Aorta (tissue), 5 donors: ENCODE measurements at places on chromosomes 13 and 19. TPM values are rescaled to one million over a fixed set of nuclear protein-coding genes. Genes with fewer than 3 reads are reported as not detected.

- no peak for DNase-seq
Measured at GRCh38 chr13:97521726-97522125, 87.8 kb downstream of the RAP2A start.

The ETV2 gene
- 1.2 TPM for total RNA-seq

The AKAP8 gene
- 35.3 TPM for total RNA-seq

The SDHAF1 gene
- total RNA-seq, result 11.6 TPM

The SWSAP1 gene
- total RNA-seq, result 1.7 TPM

DNA sequence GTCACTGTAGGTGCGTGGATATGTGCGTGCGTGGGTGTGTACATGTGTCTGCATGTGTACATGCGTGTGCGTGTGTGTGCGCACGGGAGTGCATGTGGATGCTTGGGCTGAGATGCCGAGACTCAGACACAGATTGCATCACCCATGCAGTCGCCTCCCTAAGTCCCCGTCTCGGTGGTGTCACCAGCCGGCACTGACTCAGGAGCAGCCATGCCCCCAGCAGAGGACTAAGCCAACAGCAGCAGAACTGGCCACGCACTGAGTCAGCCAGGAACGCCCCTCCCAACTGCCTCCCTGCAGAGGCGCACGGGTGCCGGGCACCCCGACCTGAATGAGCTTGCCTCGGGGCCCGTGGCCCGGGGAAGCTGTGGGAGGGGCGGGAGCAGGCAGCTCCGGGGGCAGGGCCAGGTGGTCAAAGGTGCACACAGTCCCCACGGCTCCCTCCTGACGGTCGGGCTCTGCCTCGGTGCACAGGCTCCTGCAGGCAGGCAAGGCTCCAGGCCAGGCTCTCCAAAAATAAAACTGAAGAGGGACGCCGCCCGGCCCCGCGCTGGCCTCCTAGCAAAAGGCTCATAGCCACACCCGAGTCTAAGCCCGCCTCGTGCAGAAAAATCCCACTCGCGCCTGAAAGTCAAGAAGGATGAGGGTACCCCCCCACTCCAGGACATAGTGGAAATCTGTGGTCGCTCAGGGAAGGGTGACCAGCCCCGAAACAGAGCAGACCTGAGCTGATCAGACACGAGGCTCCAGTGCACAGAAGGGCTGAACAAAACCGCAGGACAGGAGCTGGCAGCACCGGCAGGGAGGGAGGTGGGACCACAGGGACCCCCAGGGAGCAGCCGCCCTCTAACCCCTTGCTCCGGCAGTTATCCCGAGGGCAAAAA is 49.2 kb downstream of the GADD45B start:
- peak; percentile 87 for DNase-seq

DNA sequence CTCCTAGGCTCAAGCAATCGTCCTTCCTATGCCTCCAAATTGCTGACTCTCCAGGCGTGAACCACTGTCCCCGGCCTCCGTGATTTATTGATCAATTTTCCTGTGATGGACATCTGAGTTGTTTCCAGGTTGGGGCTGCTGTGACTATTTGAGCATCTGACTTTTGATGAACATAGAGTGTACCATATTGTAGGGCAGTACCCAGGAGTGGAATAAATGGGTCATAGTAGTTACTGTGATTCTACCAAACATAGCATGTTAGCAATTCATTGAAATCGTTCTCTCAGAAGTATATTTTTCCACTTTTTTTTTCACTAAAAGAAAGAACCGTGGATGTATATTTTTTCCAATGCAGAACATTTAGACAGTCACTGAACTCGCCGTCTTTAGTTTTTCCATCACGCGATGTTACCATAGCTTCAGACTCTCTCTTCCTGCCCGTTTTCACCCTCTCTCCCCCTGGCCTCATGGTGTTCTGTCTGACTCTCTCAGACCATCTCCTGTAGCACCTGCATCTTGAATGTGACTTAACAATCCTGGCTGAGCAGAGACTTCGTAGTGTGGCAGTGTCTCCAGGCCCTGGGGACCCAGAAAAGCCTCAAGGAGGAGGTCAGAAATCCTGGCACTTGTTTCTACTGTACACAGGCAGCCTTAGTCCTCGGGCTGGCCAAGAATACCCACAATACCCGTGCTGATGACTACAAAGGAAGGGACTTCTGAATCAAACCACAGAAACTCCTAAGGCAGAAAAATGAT is 3.2 kb upstream of the RASGRP4 start:
- no peak for DNase-seq

DNA sequence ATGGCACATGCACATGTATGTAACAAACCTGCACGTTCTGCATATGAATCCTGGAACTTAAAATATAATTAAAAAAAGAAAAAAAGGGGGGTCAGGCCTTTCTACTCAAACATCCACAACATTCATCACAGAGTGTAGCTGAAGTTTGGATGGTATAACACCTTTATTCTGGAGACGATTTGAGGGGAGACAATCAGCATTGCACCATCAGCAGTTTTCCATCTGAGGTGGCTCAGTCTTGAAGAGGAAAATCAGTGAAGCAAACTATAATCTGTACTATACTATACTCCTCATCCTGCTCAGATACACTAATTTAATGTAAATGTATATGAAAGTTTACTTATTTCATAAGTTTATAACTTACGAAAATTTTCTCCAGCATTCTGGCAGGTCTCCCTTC is 969.7 kb downstream of the SLITRK1 start:
- DNase-seq, result no peak

DNA sequence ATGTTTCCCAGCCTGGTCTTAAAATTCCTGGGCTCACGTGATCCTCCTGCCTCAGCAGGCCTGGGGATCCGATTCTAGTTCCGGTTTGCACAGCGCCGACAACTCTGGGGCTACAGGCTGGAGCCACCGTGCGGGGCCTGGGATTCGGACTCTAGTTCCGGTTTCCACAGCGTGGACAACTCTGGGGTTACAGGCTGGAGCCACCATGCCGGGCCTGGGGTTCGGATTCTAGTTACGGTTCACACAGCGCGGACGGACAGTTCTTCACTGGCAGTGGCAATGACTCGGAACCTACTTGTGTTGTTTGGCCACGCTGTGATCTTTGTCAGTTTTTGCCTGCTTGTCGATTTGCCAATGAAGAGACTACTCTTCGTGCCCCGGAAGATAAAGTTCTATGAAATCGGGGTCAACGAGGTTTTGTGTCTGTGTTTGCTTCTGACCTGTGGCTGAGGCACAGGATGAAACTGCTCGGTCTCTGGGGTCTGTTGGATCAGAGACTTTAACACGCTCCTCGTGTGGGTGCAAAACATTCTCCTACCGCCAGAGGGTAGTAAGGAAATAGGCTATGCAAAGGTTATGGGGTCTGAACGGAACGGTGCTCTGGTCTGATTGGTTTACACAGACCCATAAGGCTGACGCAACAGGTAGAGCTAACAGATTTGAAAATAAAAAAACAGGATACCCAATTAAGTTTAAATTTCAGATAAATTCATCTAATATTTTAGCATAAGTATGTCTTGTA is 12.1 kb upstream of the ZSCAN1 start:
- DNase-seq, result peak; percentile 66

- DNase-seq, result no peak
Measured at GRCh38 chr13:25980255-25980654, 71.6 kb downstream of the SHISA2 start.

The CD177 gene
- total RNA-seq, result 6.0 TPM

The ZNF471 gene
- total RNA-seq, result 11.0 TPM

The SLC5A5 gene
- not detected for total RNA-seq

DNA sequence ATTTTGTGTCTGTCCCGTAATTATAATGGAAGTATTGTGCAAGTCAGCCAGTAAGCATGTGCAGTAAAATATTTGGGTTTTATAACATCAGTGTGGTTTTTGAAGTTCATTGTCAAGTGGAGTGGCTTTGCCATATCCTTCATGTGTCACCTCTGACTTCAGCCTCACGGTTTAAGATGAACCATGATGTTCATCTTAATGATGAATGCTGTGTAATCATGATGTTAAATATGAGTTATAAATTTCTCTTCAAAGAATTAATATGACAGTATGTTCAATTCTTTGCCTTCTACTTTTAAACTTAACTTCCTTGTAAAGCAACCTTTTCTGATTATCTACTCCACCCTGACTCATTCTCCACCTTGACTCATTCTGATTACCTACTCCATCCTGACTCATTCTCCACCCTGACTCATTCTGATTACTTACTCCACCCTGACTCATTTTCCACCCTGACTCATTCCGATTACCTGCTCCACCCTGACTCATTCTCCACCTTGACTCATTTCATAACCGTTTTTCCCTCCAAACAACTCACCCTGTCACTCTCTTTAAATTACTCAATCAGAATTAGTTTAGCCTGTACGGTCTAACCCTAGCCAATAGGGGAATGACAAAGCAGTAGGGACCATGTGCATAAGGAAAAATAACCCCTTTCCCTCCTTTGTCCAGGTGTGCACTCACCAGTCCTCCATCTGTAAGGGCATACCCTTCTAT is 50.3 kb upstream of the ANKRD10 start:
- DNase-seq, result no peak

DNA sequence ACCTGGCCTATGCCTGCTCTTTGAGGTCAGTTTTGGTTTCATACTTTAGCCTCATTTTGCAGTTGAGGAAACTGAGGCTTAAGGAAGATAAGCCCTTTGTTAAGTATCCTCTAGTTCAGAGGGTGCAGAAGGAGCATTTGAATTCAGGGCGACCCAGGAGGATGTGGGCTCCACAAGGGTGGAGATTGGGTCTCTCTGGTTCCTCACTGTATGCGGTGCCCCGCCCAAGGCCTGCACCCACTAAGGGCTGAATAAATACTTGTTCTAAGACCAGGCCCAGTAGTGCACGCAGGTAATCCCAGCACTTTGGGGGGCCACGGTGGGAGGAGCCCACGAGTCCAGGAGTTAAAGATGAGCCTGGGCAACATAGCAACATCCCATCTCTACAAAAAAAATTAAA is 768 bp upstream of the SLC44A2 start:
- DNase-seq, result no peak

GRCh38 chr19:51509823-51510660 is 8.4 kb upstream of the SIGLEC12 start:
- DNase-seq, result no peak

DNA sequence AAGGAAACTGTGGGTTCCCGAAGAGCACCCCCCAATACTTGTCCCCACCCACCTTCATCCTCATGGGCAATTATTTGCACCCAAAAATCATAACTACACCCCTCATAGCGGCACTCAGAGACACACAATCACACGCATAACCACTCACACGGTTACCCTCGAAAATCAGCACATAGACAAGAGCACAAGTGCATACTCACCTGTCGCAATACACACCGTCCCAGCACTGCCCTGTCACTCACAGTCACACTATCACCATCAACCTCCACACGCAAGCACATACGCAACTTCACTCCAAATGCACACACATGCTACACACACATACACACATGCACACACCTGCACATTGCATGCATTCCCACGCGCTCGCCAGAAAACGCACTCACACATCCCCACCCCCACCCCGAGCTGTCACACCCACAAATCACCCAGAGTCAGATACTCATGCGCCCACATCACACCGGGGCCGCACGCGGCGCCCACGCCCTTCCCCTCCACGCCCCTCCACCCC is 535 bp downstream of the COL5A3 start:
- no peak for DNase-seq

DNA sequence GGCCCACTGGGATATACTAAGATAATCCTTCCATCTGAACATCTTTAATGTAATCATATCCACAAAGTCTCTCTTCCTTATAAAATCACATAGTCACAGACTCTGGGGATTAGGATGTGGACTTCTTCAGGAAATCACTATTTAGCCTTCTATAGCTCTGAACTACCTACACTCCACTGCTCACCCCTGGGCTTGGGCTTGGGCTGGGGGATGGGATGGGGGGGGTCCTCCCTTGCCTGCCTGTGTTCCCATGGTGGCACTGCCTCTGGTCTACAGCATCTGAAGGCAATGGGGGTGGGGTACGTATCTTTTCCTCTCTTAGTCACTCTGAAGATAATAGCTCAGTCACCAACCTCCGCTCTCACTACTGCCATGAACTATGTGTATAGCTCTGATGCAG is 67.8 kb upstream of the SERTM1 start:
- DNase-seq, result no peak

DNA sequence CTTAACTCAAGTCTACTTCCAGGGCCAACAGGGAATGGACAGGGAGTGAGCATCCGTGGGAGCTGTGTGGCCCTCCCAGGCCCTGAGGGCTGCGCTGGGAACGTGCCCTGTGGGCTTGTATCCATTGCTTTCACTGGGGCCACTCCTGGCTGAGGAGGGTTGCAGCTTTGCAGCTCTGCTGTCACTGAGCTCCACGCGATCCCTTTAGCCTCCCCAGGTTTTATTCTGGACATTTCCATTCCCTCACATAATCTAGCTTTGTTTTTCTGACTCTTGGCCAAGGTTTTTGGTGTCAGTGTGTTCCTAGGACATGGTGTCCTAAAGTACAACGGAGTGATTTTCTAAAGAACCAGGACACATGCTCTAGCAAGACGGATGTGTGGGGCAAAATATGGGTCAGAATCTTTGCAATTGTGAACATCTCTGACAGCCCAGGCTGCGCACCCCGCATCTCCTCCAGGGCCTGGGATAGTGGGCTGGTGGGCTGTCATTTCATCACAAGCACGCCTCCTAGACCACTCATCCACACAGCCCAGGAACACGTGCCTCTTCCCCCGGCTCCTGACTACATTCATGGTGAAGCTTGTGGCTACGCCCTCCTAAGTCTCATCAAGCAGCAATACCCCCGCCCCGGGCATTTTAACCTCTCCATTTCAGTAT is 28.0 kb downstream of the GGACT start:
- DNase-seq, result no peak

GRCh38 chr13:29801737-29802305 is 48.6 kb downstream of the UBL3 start:
- no peak for DNase-seq

The LIM2 gene
- not detected for total RNA-seq

GRCh38 chr13:23330356-23330755 is 103.1 kb downstream of the SACS start:
- no peak for DNase-seq

GRCh38 chr19:3573858-3574637 is 1.3 kb downstream of the HMG20B start:
- peak; percentile 96 for DNase-seq
